ENCODE measurements at places on chromosomes 7 and 10.
A peak's percentile ranks its signal among the peaks of the same experiment; 100 is the strongest.

GRCh38 chr10:52221923-52222322 is 92.2 kb upstream of the DKK1 start:
- DNase-seq = no peak

GRCh38 chr7:137895301-137896221 is 48.8 kb upstream of the DGKI start:
- DNase-seq = no peak

- DNase-seq = no peak
Observed at GRCh38 chr10:17456032-17456548, 1.7 kb upstream of the ST8SIA6 start.

- DNase-seq = no peak
Observed at GRCh38 chr7:91299952-91300775, 35.9 kb downstream of the FZD1 start.

- peak; percentile 51 for DNase-seq
Observed at GRCh38 chr10:80443531-80443974, 10.6 kb upstream of the TSPAN14 start.

GRCh38 chr10:103504181-103504783 is 10.8 kb downstream of the NEURL1 start:
- peak; percentile 48 for DNase-seq

DNA sequence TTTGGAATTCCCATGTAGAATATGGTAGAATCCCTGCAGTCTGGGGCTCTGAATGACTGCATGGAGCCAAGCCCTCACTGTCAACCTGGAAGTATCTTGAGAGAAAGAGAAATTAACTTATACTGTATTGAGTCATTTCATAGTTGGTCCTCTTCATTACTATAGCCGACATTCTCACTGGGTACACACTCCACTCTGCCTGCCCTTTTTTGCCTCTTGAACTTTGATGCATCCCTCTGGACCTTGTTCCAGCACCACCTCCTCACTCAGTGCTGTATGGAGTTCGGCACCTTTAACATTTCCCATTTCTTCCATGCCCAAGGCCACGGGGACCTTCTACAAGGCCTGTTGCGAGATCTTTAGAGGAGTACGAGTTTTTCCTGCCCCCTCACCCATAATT is 4.6 kb upstream of the ARHGAP22 start:
- DNase-seq = no peak

GRCh38 chr7:140917258-140917657 is 7.5 kb downstream of the BRAF start:
- no peak for DNase-seq

- no peak for DNase-seq
Observed at GRCh38 chr10:95544783-95545500, 16.2 kb downstream of the SORBS1 start.

DNA sequence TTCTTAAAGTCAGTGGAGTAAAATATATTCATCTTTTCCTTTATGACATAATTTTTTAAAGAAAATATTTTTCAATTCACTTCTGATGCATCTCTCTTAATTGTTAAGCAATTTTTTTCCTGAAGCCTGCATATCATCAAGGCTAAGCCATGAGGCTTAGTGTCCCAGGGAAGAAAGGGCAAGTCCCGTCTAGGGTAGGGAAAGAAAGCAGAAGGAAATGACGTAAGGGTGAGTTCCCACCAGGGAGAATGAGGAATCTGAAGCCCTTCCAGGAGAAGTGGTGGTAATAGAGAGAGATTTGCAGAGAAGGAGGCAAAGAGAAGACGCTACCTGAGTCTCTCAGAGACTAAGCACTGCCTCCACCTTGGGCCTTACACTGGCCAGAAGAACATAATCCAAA is 96.8 kb upstream of the NFE2L3 start:
- no peak for DNase-seq

GRCh38 chr7:50792342-50793119 is 9.8 kb upstream of the GRB10 start:
- DNase-seq = peak; percentile 26

- no peak for DNase-seq
Observed at GRCh38 chr10:132407846-132408278, 10.9 kb downstream of the PWWP2B start.

DNA sequence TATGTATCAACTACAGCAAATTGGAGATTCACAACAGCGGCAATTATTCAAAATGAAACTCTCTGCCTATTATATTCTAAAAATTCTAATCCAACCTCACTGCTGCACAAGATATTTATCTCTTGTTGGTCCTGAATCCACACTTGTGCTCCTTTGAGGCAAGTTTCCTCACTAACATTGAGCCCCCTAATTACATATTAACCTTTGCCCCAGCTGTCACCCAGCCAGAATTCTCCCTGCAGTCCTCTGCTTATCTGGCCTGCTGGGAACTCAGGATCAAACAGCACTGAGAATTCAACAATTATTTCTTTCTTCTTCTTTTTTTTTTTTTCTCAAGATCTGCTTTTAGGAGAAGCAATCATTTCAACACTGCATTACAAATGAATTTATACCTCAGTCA is 21.5 kb upstream of the PLAC9 start:
- DNase-seq = no peak

- no peak for DNase-seq
Observed at GRCh38 chr7:26449175-26450165, 157.8 kb downstream of the SNX10 start.

DNA sequence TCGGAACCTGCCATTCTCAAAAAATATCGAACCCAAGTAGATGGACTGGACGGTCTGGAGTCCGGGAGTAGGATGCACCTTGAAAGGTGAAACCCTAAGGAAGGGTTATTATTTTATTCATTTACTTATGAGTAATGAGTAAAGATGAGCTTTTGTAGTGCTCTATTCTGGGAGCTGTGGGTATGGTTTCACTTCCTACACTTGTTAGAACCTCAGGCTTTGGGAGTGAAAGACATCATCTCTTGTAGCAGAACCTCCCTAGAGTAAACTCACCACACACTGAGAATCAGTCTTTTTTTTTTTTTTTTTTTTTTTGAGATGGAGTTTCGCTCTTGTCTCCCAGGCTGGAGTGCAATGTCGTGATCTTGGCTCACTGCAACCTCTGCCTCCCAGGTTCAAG is 389.4 kb upstream of the AUTS2 start:
- no peak for DNase-seq

- no peak for DNase-seq
Observed at GRCh38 chr7:46844486-46844885, 737.4 kb downstream of the TNS3 start.

DNA sequence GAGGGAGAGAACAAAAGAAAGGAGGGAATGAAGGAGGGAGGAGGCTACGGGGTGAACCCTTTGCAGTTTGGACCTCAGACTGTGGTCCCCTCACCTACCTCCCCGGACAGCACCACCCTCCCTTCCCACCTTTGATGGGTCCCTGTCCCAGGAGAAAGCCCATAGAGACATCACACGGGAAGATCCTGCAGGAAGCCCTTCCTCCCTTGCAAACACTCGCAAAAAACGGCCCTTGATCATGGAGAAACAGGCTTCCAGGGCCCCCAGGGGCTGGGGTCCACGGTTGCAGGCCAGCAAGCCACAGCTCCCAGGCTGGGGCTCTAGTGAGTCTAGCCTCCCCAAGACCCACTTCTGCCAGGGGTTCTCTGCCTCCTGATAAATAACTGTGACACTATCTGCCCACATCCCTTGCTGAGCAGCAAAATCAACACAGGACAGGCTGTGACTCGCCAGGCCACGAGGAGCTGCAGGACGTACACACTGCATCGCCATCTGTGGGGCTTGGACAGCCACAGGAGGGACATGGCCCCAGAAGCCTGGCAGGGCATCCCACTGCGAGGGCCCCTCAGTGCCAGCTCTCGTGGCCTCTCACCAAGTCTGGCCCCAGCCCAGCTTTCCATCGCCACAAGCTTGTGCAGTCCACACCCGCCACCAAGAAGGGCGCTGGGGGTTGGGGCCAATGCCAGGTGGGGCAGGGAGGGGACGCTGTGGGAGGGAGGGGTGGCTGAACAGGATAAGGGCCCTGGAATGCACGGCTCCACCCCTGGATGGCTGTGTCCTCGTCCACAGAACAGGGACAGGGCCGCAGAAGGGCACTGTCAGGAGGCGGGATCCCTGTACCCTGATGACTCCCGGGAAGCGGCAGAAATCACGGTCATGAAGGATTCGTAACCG is 34.2 kb downstream of the PDGFA start:
- DNase-seq = no peak

GRCh38 chr7:148436571-148436970 is 154.0 kb upstream of the C7orf33 start:
- DNase-seq = no peak

GRCh38 chr7:1845536-1846311 is 175.6 kb downstream of the ELFN1 start:
- DNase-seq = no peak

- no peak for DNase-seq
Observed at GRCh38 chr7:78734626-78735025, 718.8 kb downstream of the MAGI2 start.

GRCh38 chr7:96304573-96304972 is 17.3 kb downstream of the SLC25A13 start:
- DNase-seq = no peak
